ENCODE measurements at places on chromosomes 5 and 9.

DNA sequence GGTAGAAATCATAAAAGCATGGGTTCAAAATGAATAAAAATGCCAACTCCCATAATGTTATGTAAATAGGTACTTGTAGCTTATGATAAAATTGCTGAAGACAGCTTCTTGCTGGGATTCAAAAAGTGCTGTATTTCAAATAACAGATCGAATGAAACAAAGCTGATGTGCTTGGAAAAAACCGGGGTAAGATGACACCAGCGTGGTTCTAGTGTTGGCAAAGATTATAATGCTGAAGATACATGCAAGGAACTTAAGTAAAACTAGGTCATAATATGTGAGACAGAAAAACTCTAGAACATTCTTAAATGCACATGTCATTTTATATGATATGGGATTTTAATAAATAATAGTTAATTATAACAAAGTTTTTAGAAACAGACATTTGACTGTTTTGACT, 44.4 kb upstream of the APC start:
- no peak for DNase-seq

DNA sequence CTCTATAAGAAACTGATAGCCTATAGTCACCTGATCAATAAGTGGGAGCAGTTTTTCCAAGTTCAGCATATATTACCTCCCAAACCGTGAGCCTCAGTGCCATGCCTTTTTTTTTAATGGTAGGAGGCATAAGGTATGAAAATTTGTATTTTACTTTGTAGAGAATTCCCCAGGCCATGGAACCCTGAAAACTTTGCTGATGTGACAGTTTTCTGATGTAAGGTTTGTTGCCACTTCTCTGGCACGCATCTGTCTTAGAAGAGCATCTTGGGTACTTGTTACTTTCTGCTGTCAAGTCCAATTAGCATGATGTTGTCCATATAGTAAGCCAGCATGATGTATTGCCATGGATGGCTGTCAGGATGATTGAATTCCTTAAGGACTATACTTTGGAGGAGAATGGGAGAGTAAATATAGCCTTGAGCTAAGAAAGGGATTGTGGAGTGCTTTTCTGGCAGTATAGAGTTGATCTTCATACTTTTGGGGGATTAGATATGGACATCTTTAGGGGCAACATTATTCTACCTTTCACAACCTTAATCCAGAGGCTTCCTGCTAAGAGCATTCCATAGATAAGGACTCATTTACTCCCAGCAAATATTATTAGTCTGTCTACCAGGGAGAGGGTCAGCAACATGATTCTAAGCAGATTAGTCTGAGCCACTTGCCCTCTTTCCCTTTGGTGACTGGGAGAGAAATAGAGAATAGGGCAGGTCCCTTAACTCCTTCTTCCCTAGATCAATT, 389.6 kb downstream of the YTHDC2 start:
- DNase-seq = no peak

GRCh38 chr5:107496466-107496865, 174.3 kb downstream of the EFNA5 start:
- no peak for DNase-seq

- DNase-seq = no peak
Observed at GRCh38 chr5:4636378-4636777, 503.8 kb upstream of the ADAMTS16 start.

- peak; percentile 18 for DNase-seq
Observed at GRCh38 chr5:134079748-134080581, 34.5 kb upstream of the TCF7 start.

DNA sequence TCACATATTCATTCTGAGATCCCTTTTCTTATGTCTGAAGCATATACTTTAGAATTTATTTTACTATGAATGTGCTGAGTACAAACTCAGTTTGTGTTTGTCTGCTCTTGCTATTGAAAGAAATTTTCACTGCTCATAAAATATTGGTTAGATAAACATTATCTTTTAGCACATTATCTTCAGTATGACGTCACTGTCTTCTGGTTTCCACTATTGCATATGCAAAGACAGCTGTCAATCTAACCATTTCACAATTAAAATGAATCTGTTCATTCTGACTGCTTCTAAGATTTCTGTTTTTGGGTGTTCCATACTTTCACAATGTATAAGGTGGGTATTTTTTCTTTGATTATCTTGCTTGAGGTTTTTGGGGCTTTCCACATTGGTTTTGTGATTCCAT, 526.2 kb upstream of the CDH6 start:
- DNase-seq = no peak

- DNase-seq = no peak
Observed at GRCh38 chr9:94982211-94982610, 255.7 kb downstream of the AOPEP start.

- peak; percentile 87 for DNase-seq
Observed at GRCh38 chr5:77076961-77077828, 9.9 kb downstream of the ZBED3 start.

- DNase-seq = no peak
Observed at GRCh38 chr9:101574731-101575333, 19.9 kb downstream of the PPP3R2 start.

GRCh38 chr5:176627582-176627981, 2.8 kb downstream of the SNCB start:
- DNase-seq = no peak

- DNase-seq = no peak
Observed at GRCh38 chr5:98468188-98468869, 305.1 kb upstream of the RGMB start.

DNA sequence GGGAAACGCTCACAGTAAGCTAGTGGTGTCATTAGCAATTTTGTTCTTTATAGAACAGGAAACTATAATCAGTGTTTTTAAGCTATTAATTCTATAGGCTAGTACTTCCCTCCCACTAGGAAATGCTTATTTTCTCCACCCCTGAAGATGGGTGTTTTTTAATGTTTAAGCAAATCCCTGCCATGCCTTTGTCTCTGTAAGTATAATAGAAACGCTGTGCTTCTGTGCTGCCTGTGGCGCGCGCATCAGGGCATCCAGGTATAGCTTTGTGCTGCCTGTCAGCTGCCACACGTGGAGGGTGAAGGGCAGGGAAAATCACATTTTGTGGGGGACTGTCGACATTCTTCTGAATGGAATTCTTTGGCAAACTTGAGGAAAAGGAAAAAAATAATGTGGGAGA, 217.5 kb downstream of the RAB3C start:
- DNase-seq = no peak

DNA sequence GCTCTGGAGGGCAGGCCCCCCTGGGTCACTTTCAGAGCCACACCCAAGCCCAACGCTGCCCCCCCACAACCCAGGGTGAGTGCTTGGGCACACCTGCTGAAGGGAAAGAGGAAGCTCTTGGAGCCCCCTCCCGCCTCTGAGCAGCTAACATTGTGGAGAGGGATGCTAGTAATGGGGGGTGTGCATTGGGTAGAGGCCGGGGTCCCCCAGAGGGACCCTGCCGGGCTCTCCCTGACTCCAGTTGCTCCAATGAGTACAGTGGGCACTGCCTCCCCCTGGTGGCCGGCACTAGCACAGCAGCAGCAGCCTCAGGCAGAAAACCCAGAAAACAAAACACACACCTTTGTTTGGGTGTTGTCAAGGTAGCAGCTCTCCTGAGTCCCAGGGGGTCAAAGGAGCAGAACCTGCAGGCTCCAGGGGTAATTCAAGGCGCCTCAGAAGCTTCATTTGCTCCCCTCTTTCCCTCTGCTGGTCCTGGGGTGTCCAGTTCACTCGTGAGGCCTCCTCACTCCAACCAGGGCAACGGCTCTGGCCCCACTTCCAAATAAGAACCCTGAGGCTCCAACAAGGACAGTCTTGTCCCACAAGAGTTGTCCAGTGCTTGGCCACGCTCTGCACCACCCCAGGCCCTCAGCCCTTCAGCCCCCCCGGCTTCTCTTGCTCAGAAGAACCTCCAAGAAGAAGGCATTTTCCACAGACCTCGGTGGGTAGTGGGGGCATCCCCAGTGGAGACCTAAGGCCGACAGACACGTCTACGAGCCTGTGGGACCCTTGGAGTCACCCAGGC, 16.1 kb downstream of the GBGT1 start:
- peak; percentile 82 for DNase-seq

DNA sequence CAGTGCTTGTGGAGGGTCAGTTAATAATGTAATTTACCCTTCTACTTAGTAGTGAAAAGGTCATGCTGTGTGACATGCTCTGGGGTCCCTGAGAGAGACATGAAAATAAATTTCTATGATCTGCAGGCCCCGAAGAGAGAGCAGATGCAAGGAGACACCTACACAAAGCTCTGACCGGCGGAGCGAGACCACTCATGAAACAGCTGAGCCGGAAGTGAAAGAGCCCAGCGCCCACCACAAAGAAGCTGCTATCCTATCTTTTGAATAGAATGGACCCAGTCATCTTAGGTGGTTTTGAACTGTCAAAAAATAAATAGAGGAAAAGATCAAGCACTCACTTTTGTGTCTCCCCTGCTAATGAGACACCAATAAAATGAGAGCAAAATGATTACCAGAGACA, 190.0 kb downstream of the MED10 start:
- DNase-seq = no peak

GRCh38 chr9:88925481-88925880, 65.8 kb upstream of the S1PR3 start:
- DNase-seq = no peak

DNA sequence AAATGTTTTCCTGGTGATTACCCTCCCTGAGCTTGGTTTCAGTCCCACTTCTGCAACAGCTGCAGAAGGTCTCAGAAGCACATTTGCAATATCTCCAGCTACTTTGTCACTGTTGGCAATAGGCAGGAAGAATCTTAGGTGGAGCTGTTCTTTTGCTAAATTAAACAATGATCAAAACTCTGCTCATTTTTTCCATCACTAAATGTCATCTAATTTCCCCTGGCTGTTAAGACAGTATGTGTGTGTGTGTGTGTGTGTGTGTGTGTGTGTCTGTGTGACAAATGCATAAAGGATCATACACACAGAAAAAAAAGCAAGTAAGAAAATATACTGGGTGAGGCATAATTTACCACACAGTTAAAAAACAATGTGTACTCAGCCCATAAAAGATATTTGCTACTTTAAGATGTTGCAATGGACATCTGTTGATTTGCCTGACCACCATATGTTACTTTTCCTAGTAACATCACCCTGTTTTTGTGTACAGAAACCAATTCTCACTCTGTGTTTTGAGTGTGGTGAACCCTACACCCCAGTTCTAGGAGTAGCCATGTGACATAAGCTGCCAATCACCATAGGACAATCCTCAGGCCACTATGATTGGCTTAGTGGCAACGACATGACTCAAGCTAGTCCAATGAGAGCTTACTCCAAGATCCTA, 572.6 kb upstream of the CLINT1 start:
- no peak for DNase-seq

- DNase-seq = no peak
Observed at GRCh38 chr5:127872494-127872893, 169.3 kb downstream of the CCDC192 start.

- no peak for DNase-seq
Observed at GRCh38 chr9:105191508-105192121, 52.8 kb upstream of the SLC44A1 start.

GRCh38 chr5:130715541-130715940, 449.5 kb downstream of the HINT1 start:
- DNase-seq = no peak

DNA sequence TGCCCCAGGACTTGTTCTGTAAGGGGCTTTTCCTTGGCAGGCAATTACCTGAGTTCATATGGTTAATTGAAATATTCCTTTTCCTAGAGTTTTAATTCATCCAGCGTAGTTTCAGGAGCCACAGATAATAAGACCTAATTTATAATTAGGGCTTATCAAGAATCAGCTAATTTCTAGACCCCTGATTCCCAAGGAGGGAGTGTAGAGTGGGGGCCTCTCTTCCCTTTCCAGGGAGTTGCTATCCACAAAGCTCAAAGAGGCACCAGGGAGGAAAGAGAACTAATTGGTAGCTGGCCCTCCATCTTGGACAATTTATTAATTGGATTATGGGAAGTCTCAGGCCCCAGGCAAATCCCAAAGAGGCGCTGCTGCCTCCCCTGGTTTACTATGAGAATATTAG, 75.8 kb upstream of the ZNF618 start:
- DNase-seq = no peak

GRCh38 chr9:20524776-20525175, 97.5 kb downstream of the MLLT3 start:
- no peak for DNase-seq

- DNase-seq = no peak
Observed at GRCh38 chr9:74122661-74123060, 374.5 kb upstream of the RORB start.

GRCh38 chr9:120447959-120448500, 131.9 kb downstream of the CDK5RAP2 start:
- DNase-seq = no peak

- no peak for DNase-seq
Observed at GRCh38 chr9:136685790-136686533, 1.3 kb downstream of the AGPAT2 start.

DNA sequence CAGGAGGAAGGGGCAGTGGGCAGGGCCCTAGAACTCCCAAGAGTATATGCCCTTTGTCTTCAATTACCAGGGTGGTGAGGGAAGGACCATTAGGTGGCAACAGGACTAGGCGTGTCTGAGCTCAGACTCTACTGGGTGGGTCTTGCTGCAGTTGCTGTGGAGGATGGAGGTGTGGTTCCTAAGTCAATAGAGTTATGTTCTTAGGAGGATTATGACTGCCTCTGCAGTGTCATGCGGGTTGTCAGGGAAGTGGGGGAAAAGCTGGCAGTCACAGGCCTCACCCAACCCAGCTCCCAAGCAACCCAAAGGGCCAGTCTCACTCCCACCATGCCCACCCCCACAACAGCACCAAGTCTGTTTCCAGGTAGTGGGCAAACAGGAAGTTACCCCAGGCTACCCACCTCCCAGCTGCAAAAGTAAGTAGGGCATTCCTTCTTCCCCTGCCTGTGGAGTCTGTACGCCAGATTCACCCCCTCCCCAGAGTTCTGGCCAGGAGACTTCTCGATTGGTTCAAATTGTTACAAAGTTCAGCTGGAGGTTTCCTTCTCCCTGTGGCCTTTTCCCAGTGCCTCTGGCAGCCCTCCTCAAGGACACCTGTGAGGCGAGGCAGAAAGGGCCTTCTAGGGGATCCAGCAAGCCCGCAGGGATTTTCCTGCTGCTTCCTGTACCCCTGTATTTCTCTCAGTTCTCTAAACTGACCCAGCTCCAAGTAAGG, 145.3 kb downstream of the HINT1 start:
- no peak for DNase-seq

GRCh38 chr5:67999391-67999790, 216.2 kb upstream of the PIK3R1 start:
- DNase-seq = no peak

DNA sequence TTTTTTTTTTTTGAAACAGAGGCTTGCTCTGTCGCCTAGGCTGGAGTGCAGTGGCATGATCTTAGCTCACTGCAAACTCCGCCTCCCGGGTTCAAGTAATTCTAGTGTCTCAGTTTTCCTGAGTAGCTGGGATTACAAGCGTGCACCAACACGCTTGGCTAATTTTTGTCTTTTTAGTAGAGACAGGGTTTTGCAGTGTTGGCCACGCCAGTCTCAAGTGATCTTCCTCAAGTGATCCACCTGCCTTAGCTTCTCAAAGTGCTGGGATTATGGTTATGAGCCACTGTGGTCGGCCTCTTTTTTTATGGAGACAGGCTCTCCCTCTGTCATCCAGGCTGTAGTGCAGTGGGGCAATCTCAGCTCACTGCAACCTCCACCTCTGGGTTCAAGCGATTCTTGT, 82.9 kb downstream of the RAB24 start:
- no peak for DNase-seq

Measured in D341Med (cell line).